NK-92 treated with Interleukin-12 subunit alpha and Interleukin-12 subunit beta, amount 100 ng/mL, for 24 hours (cell line): ENCODE measurements at places on chromosomes 4 and X.

- DNase-seq, result no peak
Measured at GRCh38 chr4:185716577-185717376, 95.2 kb downstream of the SORBS2 start.

DNA sequence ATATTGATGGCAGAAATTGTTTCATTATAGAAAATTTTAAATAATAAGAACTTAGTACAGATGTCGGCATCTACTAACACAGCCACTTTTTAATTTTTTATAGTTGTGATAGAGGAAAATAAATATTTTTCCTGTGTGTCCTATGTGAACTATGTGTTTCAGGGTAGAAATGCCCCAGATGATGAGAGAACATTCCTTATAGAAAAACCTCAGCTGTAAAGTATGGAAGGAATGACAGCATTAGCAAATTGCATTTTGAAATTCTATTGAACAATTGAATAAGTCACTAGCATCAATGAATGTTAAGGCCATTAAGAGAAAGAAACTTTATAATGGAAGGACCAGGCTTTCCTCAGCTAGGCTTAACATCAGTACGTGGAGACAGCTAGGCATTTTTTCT lies 149.2 kb downstream of the CFAP299 start:
- no peak for DNase-seq

GRCh38 chr4:149584722-149585121 lies 230.9 kb downstream of the IQCM start:
- DNase-seq, result no peak

DNA sequence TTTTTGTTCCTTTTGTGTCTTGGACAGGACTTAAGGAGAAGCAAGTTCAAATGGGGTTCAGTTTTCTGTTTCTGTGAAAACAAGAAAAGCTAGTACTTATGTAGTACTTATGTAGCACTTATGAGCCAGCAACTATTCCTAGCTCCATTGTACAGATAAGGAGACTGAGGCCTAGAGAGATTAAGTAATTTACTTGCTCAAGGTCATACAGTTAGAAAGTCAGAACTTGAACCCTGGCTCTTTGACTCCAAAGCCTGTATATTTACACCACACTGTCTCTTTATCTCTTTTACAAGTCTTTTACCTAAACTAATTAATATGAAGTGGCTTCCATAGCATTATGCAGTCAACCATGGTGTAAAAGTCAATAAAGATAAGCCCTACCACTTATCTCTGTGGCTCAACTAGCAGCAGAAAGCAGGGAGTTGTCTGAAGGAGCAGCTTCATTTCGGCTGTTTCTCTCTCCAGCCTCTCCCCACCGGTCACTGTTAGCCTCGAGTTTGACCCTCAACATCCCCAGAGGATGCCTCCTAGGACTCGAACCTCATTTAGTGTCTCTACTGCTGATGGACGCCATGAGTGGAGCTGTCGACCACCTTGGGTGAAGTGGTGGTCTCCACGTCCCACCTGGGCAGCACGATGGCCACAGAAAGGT lies 209.9 kb downstream of the SHROOM3 start:
- no peak for DNase-seq
